CD4-positive, alpha-beta T cell treated with Interferon alpha-2 for 1 hour (primary cell): ENCODE measurements at places on chromosomes 3 and 15.
A peak's percentile ranks its signal among the peaks of the same experiment; 100 is the strongest.

DNA sequence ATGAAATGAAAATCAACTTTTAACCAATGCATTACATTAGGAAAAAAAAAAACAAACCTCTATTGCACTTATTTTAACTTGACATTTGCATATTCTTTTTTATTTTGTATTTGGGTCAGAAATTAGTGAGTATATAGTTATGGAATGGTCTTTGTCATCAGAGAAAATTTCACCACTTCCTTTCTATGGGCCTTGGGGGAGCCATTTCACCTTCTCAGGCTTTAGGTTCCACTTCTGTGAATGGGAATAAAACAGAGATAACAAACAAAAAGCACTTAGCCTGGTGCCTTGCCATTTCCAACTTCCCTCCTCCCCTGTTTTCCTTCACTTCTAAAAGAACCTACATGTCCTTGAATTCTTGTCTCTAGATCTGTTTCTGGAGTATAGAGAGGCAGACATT lies 168.0 kb upstream of the STT3B start:
- no peak for DNase-seq

GRCh38 chr3:18669374-18669773 lies 244.2 kb upstream of the SATB1 start:
- peak; percentile 21 for DNase-seq

- peak; percentile 60 for DNase-seq
Measured at GRCh38 chr15:72722071-72722696, 36.2 kb downstream of the BBS4 start.

DNA sequence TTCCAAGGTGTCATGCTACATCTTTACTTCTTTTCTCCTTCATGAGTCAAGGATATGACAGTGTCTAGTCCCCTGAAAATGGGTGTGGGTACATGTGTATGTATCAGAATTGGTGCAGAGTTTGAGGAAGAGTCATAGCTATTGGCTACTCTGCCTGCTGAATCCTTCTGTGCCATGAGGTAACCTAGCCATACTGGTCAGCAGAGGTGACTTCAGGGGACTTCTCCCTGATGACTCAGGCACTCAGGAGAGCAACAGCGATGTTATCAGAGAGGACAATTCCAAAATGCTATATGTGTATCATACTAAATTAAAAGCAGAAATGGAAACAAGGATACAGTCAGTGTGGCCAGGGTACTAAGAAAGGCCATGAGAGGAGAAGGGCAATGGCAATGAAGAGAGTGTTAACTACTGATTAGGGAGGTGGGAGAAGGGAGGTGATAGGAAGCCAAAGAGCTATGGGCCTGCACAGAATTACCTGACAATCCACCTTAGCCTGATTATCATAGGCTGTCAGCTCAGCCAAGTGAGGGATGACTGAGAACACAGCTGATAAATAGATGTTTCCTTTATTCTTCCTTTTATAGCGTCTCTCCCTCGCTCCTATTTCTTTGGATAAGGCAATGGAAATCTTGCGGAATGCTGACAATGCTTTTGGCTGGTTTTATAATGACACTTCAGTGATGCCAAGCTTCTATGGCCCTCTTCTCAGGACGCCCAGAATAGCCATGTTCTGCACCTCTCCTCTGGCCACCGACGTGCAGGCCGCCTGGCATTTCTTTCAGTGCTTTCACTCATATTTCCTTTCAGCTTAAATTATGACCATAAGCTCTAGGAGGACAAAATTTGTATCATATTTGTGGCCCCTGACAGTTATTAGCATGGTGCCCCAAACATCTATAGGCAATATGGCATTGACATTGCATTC lies 90.6 kb downstream of the FGF12 start:
- no peak for DNase-seq

- DNase-seq, result no peak
Measured at GRCh38 chr3:98979296-98979695, 77.8 kb upstream of the DCBLD2 start.

DNA sequence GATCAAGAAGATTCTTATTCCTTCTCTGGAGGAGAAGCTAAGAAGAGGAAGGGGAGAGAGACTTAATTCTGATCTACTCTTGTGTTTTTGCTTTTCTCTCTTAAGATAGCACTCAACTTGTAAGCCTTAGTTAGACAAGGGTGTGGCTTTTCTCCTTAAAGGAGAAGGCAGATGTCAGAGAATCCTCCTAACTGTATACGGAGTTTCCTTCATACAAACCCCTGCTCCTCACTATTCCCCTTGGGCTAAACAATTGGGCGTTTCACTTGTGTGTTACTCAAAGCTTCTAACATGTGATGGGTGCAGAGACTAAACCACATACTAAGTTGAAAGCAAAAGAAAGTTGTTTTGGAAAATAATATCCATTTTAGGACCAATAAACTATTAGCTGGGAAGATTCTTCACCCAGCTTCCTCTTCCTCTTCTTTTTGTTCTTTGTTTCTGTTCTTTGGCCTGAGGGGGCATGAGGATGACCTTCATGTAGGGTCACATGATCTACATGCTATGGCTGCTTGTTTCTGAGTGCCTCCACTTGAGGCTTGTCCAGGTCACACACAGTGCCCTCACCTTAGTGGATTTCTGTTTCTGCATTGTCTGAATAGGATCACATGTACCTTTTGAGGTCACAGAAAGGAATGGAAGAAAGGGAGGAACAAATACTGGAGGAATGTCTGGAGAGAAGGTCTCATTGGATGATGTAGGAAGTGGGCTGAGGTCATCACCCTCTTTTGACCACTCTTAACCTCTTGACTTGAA lies 14.6 kb downstream of the SPINK8 start:
- DNase-seq, result no peak

GRCh38 chr3:129311054-129311902 lies 32.6 kb downstream of the HMCES start:
- DNase-seq, result no peak

GRCh38 chr15:70826634-70827033 lies 27.3 kb downstream of the LARP6 start:
- DNase-seq, result no peak

DNA sequence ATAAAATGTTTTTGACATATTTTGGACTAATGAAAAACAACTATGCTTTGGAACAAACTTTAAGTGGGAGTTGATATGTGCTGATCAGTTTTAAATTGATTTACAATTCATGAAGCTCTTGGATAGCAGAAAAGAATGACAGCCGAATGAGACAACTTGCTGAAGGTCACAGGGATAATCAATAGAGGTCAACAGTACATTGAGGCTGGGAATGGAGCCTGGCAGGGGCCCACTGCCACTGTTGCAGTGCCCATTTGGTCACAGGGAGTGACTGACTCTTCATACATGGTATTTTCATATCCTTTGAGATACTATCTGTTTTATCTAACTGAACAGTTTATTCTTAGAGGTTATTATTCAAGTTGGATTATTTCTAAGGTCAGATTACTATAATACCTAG lies 58.7 kb upstream of the EIF5A2 start:
- no peak for DNase-seq

DNA sequence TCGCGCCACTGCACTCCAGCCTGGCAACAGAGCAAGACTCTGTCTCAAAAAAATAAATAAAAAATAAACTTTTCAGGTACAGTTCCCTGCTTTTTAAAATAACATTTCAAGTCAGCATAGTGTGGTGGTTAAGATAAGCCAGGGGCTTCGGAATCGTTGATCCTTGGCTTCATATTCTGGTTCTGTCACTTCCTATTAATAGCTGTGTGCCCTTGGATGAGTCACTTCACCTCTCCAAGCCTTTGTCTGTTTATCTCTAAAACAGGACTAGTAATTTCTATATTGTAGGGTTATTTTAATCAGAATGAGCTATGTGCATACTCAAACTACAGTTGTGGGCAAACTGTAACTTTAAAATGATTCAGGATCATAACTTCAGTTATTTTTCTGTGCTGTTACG lies 53.8 kb upstream of the SENP5 start:
- DNase-seq, result no peak

GRCh38 chr3:124859025-124859424 lies 28.1 kb downstream of the ITGB5 start:
- no peak for DNase-seq

GRCh38 chr3:149771652-149772271 lies 19.5 kb upstream of the COMMD2 start:
- DNase-seq, result peak; percentile 45
